ENCODE measurements at places on chromosomes 16 and 17. TPM values are rescaled to one million over a fixed set of nuclear protein-coding genes. Genes with fewer than 3 reads are reported as not detected.

Gene LPO
- total RNA-seq, result not detected

Gene USP10
- 88.4 TPM for total RNA-seq

Gene KRT9
- 1.0 TPM for total RNA-seq

Gene APOBR
- not detected for total RNA-seq

Gene OTOP3
- total RNA-seq, result not detected

All from foreskin keratinocyte (primary cell).